Activated CD4-positive, alpha-beta T cell treated with anti-CD3 and anti-CD28 coated beads, Interleukin-2, amount 10 ng/mL, durations not matched to agents 24 days and 14 days (primary cell): ENCODE measurements at places on chromosomes 4 and X. TPM values are rescaled to one million over a fixed set of nuclear protein-coding genes. Genes with fewer than 3 reads are reported as not detected.

RTL3 gene
- not detected in 2 replicates for total RNA-seq

UNC5C gene
- total RNA-seq, result not detected in 2 replicates

DNA sequence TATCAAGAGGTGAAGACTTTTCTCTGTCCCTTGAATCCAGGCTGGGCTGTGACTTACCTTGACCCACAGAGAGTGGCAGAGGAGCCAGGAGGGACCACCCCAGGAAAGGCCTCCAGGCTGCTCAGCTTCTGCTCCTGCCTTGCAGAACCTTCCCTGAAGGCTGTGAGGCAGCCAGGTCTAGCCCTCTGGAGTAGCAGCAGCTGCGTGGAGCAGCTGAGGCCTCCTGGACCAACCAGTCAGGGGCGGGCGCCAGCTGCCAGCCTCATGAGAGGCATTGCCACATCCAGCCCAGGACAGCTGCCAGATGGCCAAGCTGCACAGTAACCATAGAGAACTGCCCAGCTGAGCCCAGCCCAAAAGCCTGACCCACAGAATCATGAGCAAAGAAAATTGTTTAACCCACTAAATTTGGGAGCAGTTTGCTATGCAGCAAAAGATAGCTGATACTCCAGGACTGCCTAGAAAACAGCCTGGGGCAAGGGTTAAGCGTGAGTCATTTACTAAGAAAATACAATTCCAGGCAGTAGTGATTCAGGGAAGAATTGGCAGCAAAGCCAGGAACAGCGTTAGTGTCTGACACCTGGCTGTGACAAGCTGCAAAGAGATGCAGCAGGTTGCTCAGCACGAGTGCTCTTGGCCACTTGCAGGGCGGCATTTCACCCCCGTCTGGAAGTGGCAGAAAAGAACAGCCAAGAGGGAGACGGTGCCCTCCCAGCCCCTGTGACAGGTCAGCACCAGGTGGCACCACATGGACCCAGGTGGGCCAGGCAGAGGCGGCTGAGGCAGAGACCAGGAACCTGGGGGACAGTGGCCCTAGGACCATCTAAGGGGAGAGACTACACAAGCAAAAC is 14.7 kb upstream of the PDE6B start:
- no peak overlapping the region for H3K4me3 ChIP-seq
- H3K27ac ChIP-seq, result no peak overlapping the region
- no peaks in the 10 kb centered on the region for H3K4me1 ChIP-seq
- DNase-seq, result no peak
- no peaks in the 10 kb centered on the region for H3K36me3 ChIP-seq
- H3K27me3 ChIP-seq, result peaks cover 3% of the 10 kb centered on the region

DNA sequence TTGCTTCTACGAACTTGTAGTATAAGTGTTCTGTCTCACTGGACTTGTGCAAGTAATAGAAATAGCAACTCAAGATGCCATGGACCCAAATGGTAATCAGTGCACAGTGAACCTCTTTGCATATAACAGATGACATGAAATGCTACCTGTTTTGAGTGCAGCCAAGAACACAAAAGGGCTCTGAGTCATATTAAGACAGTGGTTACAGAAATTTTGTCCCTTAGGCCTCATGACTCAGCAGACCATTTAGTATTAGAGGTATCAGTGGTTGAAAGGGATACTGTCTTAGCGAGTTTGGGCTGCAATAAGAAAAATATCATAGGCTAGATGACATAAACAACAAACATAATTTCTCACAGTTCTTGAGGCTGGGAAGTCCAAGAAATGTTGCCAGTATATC is 502.9 kb upstream of the PCDH10 start:
- no peak for DNase-seq
- no peaks in the 10 kb centered on the region for H3K36me3 ChIP-seq
- H3K27me3 ChIP-seq, result no peaks in the 10 kb centered on the region
- no peaks in the 10 kb centered on the region for H3K4me1 ChIP-seq
- H3K27ac ChIP-seq, result no peak overlapping the region
- no peak overlapping the region for H3K4me3 ChIP-seq

DNA sequence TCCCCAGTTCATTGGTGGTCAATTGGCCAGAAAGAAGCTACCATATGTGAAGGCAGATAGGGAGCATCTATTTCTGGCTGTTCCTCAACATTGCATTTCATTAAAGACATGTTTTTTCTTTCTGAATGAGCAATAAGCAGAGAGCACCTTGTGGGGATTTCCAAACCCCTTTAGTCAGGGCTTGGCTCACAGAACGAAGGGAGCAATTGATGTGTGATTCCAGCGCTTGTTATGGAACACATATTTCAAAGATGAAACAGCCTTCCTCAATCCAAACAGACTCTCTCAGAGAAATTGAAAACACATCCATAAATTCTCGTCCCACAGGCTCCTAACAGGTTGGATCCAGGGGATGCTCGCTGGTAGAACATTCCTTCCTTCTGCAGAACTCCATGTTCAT is 84.1 kb downstream of the CLCN4 start:
- no peak overlapping the region for H3K27ac ChIP-seq
- H3K4me3 ChIP-seq, result no peak overlapping the region
- no peaks in the 10 kb centered on the region for H3K27me3 ChIP-seq
- DNase-seq, result no peak
- H3K4me1 ChIP-seq, result no peaks in the 10 kb centered on the region
- no peaks in the 10 kb centered on the region for H3K36me3 ChIP-seq
